ENCODE measurements at places on chromosomes 6 and 20.
A peak's percentile ranks its signal among the peaks of the same experiment; 100 is the strongest.

DNA sequence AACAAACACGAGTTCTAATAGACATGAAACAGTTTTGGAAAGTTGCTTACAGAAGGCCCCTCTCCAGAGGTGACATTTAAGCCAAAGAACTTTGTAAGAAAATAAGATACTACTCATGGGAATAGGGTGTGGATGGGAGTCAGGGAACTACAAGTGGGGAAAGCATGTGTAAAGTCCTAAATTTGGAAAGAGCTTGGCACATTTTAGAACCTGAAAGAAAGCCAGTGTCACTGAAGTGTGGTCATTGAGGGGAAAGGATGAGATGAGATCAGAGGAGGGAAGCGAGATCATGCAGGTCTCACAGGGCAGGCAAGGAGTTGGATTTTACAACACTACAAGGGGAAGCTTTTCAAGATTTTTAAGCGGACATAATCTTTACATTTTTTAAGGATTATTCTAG is 38.0 kb downstream of the VGLL2 start:
- no peak for DNase-seq

GRCh38 chr6:33768644-33769120 is 20.2 kb downstream of the LEMD2 start:
- DNase-seq, result peak; percentile 38

DNA sequence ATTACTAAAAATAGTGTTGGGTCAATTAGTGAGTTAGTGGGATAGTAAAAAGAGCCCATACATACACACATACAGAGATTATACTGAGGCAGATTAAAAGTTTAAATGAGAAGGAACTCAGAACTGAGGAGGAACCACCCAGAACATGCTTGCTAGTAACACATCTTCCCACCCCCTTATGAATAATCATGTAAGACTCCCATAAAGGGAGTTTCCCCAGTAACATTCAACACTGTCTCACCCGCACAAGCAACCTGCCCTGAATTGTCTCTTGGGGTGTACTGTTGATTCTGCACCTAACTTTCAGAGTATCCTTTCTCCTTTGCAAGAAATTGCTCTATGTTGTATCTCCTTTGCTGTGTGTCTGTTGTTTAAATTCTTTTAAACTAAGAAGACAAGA is 11.1 kb upstream of the HLA-DQB2 start:
- no peak for DNase-seq

GRCh38 chr6:149913085-149913484 is 9.8 kb downstream of the RAET1G start:
- no peak for DNase-seq

- no peak for DNase-seq
Observed at GRCh38 chr6:105774247-105774646, 311.9 kb upstream of the PRDM1 start.

- no peak for DNase-seq
Observed at GRCh38 chr20:9344083-9344920, 170.1 kb upstream of the LAMP5 start.

- no peak for DNase-seq
Observed at GRCh38 chr20:48164566-48165400, 379.5 kb upstream of the SULF2 start.

- DNase-seq, result no peak
Observed at GRCh38 chr6:30926644-30927043, 5.3 kb downstream of the SFTA2 start.

GRCh38 chr20:45253261-45253660 is 1.1 kb downstream of the SLPI start:
- no peak for DNase-seq

DNA sequence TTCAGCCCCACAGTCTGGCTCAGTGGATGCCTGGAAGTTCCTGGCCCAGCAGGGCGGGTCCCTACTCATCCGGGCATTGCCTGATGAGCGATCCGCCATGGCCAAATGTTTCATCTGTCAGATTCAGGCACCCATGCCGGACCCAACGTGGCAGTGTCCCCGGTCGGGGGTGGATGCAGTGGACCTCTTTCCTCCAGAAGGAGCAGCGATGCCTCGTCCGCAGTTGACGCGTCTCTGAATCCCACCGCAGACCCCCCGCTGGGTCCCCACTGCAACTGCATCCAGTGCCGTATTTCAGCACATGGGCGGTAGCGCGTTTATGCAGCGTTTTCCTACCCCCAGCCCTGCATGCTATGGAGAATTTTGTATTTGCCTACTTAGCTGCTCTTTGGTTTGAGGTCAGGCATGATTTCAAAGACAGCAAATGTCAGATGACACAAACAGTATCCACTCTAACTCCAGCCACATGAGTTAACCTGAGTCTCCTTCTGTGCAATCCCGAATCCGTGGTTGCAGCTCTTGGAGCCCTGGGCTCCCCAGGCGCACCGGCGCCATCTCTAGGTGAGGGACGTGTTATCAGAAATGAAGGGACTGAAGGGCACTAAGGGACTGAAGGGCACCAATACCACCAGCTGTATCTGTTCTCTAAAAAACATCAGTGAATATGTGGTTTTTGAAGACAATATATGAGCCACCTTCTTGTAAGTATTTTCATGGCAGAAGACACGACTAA is 72.6 kb upstream of the THBS2 start:
- DNase-seq, result no peak

GRCh38 chr20:39775110-39775509 is 813.0 kb downstream of the DHX35 start:
- DNase-seq, result peak; percentile 1

DNA sequence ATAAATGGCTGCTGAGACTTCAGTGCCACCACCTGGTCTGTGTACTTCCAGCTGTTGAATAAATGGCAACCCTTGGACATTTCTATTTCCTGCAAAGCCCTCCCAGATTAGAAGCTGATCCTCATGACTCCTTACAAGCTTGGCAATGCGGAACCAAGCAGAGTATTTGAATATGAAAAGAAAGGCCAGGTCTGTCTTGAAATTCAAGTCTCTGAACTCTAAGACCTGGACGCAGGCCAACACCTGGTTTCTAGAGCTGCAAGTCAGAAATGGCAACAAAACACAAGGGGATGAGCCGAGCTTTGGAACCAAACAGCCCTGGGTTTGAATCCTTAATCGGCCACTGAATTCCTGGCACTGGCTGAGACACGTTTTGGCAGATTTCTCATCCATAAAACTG is 353.4 kb downstream of the PTPRT start:
- DNase-seq, result peak; percentile 78

All from DMS79 treated with DMSO at 0.1 percent for 48 hours (cell line).